Globus pallidus (tissue), 1 donor: ENCODE measurements at places on chromosomes 6 and 20.

- no peak for DNase-seq
Observed at GRCh38 chr6:88953550-88954386, 9.7 kb downstream of the RNGTT start.

DNA sequence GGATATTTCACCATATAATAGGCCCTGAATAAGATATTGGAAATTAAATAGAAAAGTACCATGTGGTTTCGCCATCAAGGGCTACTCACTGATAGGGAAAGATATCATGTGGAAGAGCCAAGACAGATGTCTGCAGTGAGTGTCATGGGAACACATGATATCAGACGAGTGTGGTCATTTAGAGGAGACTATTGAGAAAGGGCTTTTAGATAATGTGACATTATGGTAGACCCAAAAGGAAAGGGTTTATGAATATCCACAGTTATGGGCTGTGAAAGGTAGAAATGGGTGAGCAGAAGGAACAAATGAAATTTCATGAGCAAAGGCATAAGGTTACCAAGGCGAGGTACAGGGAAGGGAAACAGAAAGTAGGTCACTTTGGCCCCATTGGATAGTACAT, 182.3 kb upstream of the PRSS16 start:
- DNase-seq = no peak

DNA sequence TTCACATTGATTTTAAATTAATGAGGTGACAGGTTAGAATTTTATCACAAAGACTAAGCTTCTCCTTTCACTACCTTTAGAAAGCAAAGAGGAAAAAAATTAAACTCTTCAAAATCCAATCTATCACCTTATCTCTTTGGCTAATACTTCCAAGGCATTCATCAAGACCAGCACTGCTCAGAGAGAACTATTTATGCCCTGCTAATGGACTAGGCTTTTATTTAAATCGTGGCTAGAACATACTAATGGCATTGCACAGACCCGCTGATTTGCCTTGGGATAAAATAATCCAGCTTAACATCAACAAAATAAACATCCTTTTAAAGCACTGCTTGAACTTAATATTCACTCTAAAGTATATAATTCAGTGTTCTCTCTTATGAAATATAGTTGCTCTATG, 880.4 kb downstream of the HACE1 start:
- no peak for DNase-seq

- DNase-seq = no peak
Observed at GRCh38 chr6:19599796-19600464, 237.2 kb upstream of the ID4 start.

GRCh38 chr6:99014061-99014460, 66.3 kb upstream of the FBXL4 start:
- no peak for DNase-seq

GRCh38 chr6:33418690-33419291, 884 bp upstream of the CUTA start:
- DNase-seq = no peak

DNA sequence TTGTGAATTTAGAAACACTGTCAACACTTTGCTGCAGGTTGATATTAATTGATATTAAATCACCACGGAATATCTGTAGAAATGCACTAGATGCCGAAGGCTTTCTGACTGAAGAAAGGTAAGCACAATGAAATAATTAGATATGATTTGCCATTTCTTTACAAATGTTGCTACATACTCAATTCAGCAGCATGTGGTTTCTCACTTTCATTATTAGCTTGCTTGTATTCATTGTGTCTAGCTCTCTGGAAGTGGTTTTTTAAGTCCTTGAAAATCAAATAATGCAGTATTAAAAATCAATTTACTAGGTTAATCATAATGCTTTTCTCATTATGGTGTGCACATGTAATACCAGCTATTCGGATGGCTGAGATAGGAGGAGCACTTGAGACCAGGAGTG, 231.3 kb upstream of the MARCKS start:
- DNase-seq = no peak

DNA sequence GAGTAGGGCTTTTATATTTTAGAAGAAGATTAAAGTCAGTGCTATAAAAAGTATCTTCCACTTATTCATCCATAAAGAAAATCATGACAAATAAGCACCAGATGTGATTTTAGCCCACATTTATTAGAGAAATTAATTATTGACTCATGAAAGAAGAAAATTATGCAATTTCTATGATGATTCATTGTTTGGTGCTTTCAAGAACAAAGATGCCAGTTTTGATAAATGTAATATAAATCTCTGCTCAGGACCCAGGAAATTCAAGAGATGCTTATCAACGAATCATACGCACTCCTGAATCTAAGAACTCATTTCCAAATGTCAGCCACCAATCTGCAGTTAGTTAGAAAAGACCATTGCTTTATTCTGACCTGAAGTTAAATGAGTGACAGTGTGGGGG, 211.4 kb downstream of the ARHGAP18 start:
- DNase-seq = no peak

GRCh38 chr6:87541041-87541440, 48.7 kb downstream of the RARS2 start:
- DNase-seq = no peak

DNA sequence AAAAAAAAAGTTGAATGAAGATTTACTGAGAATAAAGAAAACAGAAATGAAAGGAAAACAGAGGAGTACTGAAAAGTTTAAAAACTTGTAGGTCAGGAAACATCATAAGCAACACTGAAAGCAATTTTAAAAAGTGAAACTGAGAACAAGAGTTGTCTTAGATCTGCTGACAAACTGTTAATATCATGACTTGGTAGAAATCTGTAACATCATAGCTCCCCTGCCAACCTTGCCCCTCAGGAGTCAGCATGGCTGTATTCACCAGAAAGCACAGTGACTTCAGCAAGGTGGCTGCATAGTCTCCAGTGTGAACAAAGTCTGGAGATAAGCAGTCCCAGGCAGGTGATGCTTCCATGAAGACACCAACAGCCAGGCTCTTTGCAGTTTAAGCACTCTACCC, 5.3 kb downstream of the NAA20 start:
- no peak for DNase-seq

GRCh38 chr20:62671765-62672164, 29.5 kb downstream of the SLCO4A1 start:
- DNase-seq = no peak

- DNase-seq = no peak
Observed at GRCh38 chr20:18683839-18684238, 96.0 kb downstream of the DTD1 start.

DNA sequence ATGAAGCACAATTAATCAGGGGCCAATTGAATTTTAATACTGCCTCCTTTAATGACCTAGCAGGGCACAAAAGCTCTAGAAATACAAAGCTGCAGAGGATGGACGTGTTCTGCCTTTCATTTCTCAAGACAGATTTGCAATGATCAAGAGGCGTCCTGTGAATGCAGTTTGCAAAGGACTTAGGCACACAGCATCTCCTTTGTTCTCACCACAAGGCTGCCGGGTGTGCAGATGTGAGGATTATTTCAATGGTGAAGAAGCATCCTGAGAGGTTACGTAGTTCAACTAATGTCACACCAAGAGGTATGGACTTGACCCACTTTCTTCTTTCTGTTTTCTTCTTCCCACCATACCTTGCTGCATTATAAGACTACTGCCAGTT, 42.9 kb upstream of the SPTLC3 start:
- DNase-seq = peak; percentile 26

DNA sequence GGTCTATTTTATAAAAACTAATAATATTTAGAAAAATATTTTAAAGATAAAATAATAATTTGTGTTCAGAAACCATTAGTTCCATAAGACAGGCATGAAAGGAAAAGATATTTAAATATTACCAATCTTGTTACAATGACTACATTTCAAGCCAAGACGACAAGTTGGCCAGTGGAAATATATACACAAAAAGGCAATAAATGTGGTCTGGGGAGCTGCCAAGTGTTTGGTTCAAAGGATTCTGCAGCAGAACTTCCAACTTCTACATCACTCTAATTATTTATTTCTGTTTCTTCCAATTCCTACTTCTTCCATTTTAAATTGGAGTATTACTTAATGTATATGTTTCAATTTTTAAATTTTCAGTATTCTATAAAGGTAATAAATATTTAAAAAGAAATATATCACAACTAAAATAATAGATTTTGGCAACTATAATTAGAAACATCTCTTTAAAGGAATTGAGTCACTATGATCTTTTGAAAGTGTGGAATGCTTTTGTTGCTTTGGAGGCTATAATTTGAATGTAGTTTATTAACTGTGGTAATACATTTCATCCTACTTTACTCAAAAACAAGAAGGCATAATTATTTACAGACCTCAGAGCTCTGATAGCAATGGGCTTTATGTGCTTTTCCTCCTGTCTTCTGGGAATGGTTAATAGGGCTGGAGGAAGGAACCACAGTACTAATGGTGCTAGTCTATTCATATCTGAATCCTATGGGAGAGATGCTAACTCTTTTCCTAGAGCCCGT, 129.7 kb upstream of the FAM184A start:
- no peak for DNase-seq

GRCh38 chr6:160430203-160430602, 82.0 kb downstream of the SLC22A3 start:
- DNase-seq = no peak

GRCh38 chr6:72876256-72876655, 254.4 kb downstream of the KCNQ5 start:
- DNase-seq = no peak

GRCh38 chr20:51067792-51068191, 44.9 kb upstream of the KCNG1 start:
- DNase-seq = no peak

GRCh38 chr6:137033828-137034227, 10.9 kb downstream of the IL20RA start:
- DNase-seq = no peak

DNA sequence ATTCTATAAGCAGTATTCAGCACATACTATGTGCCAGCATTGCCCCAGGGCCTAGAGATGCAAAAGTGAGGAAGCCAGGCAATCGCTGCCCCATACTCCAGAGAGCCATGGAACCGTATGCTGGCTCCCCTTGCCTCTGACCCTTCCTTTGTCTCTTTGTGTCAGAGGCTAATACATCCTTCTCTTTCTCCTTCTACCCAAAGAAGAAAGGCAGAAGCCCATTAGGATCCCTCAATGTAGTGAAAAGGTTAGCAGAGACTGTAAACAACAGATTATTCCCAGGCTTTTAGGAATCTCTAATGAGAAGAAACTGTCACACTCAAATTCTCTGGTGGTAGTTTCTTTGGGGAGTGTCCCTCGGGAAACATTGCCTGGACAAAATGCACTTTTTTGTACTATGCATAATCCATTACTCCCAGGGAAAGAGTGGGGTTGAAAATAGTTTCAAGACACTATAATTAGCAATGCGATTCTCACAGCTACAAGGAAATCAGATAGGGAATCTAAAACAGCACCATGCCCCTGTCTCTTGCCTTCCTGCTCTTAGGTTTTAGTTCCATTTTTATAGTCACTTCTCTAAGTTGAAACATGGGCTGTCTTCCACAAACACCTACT, 325.2 kb upstream of the CNR1 start:
- no peak for DNase-seq

DNA sequence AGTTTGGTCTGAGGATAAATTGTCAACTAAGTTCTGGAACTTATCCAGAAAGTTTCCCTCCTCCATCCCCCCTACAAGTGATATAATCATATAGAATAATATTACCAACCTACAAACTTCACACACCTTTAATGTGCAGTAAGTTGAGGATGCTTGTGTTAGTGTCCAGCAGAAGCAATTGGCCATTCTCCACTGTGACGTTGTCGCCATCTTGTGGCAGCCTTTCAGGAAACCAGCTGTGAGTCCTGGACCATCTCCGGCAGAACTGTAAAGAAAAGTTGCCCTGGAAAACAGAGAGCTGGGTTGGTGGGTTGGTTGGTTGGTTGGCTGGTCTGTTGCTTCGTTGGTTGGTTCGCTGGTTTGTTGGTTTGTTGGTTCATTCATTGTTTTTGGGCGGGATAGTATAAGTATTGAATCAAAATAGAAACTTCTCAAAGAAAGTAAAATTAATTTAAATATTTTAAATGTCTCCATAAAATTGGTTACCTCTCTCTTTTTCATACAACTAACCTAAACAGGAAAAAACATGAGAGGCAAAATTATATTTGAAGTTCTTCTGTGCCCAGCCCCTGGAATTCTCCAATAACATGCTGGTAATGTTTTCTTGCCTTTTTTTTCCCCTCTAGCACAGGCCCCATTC, 127.5 kb downstream of the PKHD1 start:
- DNase-seq = peak; percentile 51

- DNase-seq = no peak
Observed at GRCh38 chr6:163489584-163489983, 75.1 kb downstream of the QKI start.

- DNase-seq = peak; percentile 96
Observed at GRCh38 chr6:166297606-166298005, 10.6 kb downstream of the PRR18 start.

GRCh38 chr6:31353384-31353945, 3.5 kb downstream of the HLA-B start:
- no peak for DNase-seq

DNA sequence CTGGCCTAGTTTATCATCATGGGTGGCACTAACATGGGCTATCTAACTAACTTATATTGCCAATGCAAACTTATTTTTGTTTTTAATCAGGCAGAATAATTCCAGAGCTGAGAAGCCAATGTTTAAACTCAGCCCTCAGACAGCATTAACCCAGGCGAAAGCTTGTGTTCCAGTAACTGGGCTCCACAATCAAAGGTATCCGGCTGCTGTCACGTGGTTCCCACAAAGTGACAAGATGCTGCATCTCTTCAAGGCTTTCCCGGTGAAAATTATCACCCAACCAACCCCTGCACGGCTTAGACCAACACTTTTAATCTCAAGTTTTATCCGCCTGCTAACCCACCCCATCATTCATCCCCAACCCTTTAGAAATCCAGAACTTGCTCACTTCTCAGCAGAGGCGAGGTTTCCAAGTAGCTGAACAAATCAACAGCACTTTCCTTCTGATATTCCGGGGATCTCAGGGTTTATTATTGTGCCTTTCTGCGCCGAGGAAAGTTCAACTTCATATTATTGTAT, 885 bp downstream of the MTCL3 start:
- DNase-seq = peak; percentile 16

DNA sequence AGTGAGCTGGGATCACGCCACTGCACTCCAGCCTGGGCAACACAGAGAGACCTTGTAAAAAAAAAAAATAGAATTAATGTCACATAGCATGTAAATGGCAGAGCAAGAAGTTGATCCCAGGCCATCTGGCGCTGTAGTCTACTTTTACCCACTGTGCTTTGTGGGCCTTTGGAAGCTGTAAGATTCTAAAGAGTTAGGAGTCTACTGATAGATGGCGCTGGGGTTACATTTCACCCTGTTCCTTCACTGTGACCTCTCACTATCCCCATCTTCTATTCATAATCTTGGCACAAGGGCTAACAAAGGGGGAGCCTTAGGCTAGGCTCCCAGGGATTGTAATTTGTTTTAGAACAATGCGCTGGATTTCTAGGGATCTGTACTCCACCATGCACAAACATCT, 24.4 kb downstream of the SIRPD start:
- peak; percentile 32 for DNase-seq

GRCh38 chr20:58048096-58048702, 180.3 kb downstream of the ANKRD60 start:
- no peak for DNase-seq

GRCh38 chr6:2959909-2960719, 11.3 kb downstream of the SERPINB6 start:
- DNase-seq = no peak

- no peak for DNase-seq
Observed at GRCh38 chr6:34316431-34317171, 67.8 kb upstream of the SMIM29 start.
